ENCODE measurements at places on chromosomes 3 and 15.

DNA sequence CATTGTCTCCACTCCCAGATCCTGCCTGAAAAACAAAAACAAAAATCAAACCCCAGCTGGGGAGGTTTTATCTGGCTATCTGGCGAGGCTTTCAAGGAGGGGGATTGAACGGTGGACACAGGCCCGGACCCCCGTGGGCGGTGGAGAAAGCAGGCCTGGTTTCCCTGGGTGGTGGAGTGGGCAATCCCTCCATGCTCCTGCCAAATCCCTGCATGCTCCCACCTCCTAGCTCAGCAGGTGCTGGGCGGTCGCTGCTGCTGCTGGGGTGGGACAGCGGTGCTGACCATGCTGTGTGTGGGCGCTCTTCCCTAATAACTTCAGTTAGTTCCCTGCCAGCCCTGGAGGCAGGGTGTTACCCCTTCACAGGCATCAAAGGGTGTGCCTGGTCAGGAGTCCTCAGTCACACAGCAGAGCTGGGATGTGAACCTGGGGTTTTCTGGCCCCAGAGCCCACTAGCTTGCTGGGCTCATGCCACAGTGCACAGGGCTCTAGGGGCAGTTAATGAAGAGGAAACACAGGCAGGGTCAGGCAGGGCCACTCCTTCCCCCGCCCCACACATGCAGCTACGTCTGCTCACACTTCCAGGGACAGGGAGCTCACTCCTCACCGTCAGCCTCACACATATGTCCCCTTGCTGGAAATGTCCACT is 15.9 kb upstream of the PLXND1 start:
- DNase-seq, result no peak

DNA sequence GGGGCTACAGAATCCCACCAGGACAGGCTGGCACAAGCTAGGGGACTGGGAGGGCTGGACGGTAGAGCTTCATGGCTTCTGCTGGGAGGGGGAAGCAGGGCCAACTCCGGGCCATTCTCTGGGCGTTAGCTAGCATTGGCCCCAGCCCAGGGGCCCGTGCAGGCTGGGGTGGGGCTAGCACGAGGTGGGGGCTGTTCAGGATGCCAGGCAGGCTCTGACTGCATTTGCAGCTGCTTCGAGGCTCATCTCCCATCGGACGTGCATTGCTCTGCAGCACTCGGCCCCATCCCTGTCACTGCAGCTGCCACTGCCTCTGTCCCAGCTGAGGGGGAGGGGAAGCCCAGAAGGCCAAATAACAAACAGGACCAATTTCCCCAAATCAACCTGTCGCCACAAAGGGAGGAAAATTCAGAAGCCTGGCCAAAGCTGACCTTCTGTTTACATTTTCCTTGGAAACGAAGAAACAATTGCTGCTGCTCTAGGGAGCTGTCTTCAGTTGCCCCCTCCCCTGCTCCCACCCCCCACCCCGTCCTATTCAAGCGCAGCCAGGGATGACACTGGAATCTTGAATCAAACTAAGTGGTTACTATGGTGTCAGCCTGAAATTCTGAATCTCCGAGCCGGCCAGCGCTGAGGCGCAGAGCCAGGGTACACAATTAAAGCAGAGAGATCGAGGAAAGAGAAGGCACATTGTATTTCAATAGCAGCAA is 138.8 kb upstream of the PRR20G start:
- peak; percentile 49 for DNase-seq

- DNase-seq, result no peak
Measured at GRCh38 chr3:67678665-67679064, 24.3 kb upstream of the SUCLG2 start.

DNA sequence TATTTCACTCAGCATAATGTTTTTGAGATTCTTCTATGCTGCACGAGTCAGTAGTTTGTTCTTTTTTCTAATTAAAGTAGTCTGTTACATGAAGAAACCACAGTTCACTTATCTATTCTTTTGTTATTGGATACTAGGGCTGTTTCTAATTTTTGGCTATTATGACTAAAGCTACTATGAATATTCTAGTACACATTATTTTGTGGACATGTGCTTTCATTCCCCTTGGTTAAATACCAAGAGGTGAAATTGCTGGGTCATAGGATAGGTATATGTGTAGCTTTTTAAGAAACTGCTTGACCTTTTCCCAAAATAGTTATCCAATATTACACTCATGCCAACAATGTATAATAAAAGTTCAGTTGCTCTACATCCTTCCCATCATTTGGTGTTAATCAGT is 8.9 kb downstream of the PDE8A start:
- no peak for DNase-seq

- no peak for DNase-seq
Measured at GRCh38 chr15:39438260-39438659, 142.6 kb upstream of the THBS1 start.

DNA sequence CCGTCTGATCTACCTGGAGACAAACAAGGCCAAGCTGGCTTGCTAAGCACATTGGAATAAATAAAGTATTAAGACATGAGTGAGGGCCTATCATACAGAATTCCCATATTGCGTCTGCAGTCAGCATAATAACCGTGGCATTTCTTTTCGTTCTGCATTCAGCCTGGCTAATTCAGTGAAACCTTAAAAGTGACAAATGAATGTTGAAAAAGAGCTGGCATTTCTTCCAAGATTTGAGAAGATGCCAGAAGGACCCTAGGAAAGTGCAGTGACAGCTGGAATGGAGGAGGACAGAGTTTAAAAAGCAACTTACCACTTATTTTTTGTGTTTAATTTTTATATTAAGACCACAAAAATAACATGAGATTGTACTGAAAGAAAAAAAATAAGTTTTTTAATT is 67.1 kb downstream of the SUCLG2 start:
- no peak for DNase-seq

- DNase-seq, result no peak
Measured at GRCh38 chr3:184341925-184342324, 4.5 kb downstream of the FAM131A start.

DNA sequence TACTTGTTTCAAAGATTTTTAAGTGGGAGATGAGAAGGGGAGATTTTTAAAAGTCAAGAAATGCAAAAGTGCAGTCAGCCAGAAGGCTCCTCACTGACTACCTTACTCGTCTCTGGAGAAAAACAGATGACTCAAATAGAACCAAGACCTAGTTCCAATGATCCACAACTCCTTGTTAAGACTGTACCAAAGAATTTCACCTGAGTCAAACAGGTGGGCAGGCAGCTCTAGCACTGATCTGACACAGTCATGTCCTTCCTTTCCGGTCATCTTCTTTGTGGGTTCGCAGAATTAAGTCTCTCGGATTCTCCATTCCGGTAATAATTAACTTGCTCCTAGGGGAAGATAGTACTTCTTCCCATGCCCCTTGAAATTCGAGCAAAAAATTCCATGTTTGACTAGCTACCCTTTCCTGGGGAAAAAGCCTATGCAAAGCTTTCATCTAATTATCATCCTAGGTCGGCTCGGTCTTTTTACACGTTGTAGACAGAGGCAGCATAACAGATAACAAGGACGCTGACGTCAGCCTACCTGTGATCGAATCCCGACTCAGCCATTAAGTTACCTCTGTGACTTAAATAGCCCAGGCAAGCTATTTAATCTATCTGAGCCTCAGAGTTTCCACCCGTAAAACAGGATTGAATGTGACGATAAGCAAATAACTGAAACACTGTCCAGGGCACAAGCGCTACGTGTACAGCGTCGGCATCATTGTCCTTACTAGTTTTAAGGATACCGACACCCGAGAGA is 758 bp downstream of the SELENOK start:
- peak; percentile 4 for DNase-seq

- DNase-seq, result no peak
Measured at GRCh38 chr15:101318839-101319238, 23.8 kb upstream of the SNRPA1 start.

DNA sequence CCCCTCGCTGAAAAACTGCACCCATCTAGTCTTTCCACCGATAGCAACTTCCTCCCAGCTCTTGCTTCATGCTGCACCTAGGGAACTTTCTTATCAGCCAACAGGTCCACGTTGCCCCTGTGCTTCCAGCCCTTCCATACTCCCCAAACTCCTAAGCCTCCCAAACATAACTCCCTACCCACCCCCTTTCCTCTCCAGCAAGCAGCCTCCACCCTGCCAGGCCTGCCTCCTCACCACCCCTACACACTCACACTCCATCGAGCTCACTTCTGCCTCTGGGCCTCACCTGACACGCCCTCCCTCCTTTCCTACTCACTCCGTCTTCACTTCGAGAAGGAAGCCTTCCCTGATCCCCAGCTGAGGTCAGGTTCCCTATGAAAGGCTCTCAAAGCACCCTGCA is 8.1 kb downstream of the INSYN1 start:
- no peak for DNase-seq

DNA sequence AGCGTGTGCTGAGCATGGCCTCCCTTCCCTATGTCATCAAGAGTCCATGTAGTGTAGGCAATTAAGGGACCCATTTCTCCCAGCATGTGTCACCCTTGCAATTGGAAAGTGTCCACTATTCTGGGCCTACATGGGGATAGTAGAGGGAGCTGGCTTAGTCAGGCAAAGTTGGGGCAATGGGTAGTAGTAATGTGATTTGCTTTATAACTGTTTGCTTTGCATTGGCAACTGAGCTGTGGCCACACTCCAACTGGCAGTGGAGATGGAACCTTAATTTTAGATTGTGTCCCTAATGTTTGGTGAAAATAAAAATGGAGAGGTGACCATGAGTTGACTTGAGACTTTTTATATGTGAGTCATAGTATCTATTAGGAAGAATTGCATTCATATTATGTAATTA is 97.7 kb upstream of the SAMMSON start:
- DNase-seq, result no peak

- DNase-seq, result no peak
Measured at GRCh38 chr3:72133329-72134011, 348.5 kb upstream of the PROK2 start.

GRCh38 chr15:37898362-37898761 is 36.1 kb upstream of the TMCO5A start:
- no peak for DNase-seq

DNA sequence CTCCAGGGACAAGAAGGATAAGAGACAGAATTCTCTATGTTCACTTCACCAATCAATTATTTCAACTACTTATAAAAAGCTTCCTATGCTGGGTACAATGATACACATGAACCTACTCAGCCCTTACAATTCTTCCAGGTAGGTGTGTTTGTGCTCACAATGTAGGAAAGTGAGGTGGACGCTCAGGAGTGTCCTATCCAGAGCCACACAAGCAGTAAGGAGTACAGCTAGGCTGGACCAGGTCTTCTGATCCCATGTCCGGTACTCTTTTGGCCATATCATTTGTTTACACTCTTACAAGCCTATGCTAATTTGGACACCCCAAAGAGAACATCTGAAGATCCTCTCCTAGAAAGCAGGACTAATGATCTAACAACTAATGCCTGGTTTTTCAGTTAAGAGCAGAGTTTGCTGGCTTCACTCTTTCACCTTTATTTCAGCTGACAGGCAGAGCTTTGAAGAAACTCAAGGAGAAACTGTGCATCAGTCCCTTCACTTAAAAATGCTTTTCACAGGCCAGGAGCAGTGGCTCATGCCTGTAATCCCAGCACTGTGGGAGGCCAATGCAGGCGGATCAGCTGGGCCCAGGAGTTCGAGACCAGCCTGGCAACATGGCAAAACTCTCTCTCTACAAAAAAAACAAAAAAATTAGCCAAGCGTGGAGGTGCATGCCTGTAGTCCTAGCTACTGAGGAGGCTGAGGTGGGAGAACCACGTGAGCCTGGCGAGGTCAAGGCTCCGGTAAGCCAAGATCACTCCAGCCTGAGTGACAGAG is 27.5 kb downstream of the IGF2BP2 start:
- DNase-seq, result no peak

GRCh38 chr3:117885011-117885441 is 1149.6 kb downstream of the IGSF11 start:
- no peak for DNase-seq

GRCh38 chr3:179750720-179751328 is 98.0 kb downstream of the USP13 start:
- peak; percentile 58 for DNase-seq

- DNase-seq, result peak; percentile 74
Measured at GRCh38 chr3:167350245-167350862, 29.7 kb downstream of the ZBBX start.
